NCI-H1694 (cell line): ENCODE measurements at places on chromosomes 5 and 9.
A peak's percentile ranks its signal among the peaks of the same experiment; 100 is the strongest.

DNA sequence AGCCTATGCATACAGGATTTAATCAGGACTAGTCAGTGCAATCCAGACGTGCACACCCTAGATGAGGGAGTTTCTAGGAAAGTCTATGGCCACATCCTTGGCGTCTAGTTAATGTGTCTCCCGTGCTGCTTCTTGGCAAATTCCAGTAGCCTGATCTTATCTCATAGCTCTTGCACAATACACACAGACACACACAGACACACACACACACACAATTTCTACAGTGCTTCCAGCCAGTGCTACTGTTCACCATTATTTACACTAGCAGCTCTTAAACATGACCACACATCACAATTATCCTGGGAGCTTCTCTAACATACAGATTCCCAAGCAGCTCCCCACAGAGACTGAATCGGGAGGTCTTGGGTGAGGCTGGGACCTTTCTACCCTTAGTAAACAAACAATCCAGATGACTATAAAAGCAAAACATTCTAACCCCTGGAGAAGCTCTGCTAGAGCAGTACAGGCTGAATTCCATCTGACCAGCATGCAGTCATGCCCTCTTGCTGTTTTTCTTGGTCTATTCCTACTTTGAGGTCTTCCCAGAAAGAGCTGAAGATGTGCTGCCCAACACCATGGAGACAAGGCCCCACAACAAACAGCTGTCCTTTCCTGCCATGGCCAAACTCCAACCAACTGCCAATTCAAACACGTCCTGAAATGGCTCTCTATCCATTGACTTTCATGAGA, 236.6 kb downstream of the DEPDC1B start:
- DNase-seq, result no peak

- peak; percentile 35 for DNase-seq
Measured at GRCh38 chr9:120931231-120932085, 4.9 kb upstream of the TRAF1 start.

DNA sequence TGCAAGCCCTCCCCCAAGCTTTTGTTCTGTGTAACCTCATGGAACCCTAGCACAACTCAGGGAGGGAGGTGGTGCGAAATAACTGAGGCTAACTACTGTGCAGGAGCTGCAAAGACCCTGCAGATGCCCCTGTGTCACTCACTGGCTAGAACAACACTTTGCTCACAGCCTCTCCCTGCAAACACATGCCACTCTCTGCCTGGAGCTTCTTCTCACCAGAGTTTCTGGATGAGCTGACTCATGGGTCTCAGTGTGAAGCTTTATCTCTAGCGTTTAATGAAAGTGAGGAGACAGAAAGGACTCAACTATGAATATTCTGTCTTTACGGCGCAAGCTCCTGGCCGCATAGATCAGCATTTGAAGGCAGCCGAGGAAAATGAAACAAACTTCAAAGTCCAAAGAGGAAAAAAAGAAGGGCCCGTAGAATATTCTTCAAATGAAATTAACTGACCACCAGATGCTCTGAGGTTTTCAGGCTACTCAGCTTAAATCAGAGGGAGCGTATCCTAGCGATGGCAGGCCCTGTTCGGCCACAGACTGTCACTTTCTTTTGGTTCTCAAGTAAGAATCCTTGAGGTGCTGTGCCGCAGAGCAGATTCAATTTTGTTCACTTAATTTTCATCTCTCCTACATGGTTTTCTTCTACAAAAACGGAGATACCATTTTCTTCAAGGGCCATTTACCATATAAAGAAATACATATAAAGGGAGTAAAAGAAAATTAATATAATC, 77.7 kb upstream of the TAS2R1 start:
- no peak for DNase-seq

DNA sequence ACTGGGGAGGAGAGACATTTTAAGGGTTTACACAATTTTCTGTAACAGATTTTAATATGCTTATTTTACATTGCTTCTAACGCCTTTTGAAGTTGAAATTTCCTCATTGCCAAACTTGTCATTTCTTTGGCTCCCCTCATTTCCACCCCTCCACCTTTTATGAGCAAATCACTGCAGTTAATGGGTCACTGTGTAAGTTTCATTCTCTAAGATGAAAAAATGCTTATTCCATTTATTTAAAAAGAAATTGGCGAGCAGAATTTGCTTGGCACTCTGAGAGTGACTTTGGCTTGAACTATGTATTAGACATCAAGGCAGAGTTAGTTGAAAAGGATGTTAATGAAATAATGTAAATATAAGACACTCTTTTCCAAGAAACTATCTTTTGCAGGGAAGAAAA, 66.6 kb downstream of the ITGA1 start:
- DNase-seq, result no peak

DNA sequence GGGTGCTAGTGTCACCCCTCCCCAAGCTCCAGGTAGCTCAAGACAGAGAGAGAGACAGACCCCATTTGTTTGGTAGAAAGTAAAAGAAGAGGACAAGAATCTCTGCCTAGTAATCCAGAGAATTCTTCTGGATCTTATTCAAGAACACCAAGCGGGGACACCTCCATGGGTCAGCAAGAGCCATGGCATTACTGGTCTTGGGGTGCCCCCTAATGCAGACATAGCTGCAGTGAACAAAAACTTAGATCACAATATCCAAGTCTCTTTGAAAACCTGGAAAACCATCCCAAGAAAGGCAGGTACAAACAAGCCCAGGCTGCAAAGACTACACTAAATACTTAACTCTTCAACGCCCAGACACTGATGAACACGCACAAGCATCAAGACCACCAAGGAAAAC, 29.9 kb upstream of the PDE4D start:
- DNase-seq, result no peak
